ENCODE measurements at places on chromosomes 1 and 21.
A peak's percentile ranks its signal among the peaks of the same experiment; 100 is the strongest.

GRCh38 chr1:93609536-93609935, 72.1 kb downstream of the BCAR3 start:
- no peak for DNase-seq

DNA sequence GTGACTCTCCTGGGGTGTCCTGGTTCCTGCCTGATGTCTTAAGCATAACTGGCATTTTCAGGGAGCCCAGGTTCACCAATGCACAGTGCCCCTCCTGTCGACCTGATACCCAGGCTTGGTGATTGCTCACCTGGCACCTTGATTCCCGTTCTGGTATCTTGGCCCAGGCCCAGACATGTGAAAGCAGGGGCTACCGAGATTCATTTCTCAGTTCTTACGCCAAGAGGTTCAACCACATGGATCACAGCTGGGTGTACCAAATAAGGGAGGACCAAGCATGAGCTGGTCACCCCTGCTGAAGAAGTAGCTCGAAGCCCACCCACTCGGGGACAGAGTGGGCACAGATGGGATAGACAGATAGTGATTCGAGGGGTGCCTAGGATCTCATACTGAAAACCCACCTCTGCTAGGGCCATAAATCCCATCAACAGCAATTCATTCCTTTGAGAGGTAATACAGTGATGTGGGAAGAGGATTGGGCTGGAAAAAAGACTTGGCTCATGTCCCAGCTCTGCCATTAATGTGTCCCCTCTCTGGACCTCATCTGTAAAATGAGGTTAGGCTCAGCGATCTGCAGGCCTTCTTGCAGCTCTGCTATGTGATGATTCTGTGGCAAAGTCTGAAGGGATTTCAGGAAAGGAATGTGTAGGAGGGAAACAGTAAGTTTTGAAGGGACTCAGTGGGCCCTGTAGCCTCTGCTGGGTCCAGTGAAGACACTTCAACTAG, 2.7 kb downstream of the EPHX1 start:
- no peak for DNase-seq

- DNase-seq, result peak; percentile 79
Observed at GRCh38 chr21:42337830-42338728, 12.7 kb downstream of the TFF2 start.

DNA sequence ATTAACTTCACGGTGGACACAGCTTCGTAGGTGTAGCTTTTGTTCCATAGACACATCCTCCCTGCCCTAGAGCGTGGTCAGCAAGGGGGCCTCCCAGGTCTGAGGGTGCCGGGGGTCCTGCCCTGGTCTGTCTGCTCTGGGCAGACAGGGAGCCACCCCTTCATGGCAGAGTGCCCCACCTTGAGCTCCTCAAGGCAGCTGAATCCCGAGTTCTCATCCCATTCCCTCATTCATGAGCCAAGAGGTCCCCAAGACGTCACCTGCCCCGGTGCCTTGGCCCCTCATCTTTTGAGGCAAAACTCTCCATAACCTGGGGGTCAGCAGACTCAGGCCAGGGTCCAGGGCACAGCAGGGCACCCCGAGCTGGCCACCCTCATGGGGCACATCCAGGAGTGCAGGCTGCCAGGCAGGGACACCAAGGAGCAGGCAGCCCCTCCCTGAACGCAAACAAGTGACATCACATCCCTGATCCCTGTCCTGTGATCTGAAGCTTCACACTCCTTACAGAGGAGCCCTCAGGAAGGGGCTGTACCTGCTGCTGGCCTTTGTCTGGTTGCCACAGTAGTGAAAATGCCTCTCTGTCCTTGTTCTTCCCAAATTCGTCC, 23.3 kb downstream of the UBASH3A start:
- DNase-seq, result no peak

DNA sequence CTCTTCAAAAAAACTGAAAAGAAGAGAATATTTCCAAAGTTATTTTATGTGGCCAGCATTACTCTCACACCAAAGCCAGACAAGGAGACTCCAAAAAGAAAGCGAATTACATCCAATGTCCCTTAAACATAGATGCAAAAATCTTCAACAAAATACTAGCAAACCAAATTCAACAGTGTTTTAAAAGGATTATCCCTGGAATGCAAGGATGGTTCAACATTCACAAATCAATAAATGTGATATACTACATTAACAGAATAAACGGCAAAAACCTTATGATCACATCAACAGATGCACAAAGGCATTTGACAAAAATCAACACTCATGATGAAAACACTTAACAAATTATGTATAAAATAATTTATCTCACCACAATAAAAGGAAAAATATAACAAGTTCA, 207.8 kb downstream of the DENND1B start:
- DNase-seq, result no peak

- DNase-seq, result no peak
Observed at GRCh38 chr1:197675583-197676208, 99.6 kb downstream of the DENND1B start.

DNA sequence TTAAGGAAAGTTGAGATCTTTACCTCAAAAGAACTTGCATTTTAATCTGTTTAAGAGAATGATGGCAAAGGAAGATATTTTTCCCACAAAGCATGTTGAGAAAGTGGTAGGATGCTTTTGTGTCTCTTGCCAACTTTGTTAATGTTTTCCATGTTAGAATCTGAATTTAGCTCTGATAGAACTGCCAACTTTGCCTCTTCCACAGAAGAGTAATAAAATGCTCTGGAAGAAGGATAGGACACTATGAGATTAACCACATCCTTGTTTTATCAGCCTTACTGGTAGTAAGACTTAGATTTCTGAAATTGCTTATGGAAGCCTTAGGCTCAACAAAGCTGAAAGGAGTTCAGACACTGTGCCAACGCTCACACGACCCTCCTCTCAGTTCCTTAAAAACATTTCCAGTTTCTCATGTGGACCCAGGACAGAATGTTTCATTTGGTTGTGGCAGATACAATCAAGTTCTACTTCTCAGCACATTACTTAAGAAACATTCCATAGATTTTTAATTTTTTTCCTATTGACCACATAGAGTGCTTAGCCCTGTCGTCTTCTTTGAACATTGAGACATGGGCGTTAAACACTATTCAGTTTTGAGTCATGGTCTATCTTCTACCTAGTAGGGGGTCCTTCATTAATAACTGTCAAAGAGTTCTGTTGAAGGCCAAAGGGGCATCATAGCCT, 59.0 kb downstream of the MTR start:
- no peak for DNase-seq

GRCh38 chr21:25809013-25809412, 74.2 kb downstream of the GABPA start:
- DNase-seq, result no peak

DNA sequence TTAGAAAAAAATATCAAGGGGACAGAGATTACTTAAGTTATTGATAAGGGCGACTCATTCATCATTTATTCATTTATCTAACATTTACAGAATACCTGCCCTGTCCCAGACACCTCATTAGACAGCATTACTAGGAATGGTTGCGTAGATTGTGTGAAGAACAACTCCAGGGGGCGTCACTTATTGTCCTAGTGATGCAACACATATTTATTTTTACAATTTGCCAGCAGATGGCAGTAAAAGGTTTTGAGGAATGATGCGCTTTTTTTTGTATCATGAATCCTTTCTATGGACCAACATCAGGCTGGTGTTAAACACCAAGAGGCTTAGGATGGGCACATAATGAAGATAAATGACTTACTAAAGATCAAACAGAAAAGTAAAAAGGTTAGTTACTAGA, 5.5 kb downstream of the NCAM2 start:
- DNase-seq, result no peak

GRCh38 chr1:88935522-88936222, 44.3 kb upstream of the GTF2B start:
- DNase-seq, result no peak

All from activated CD4-positive, alpha-beta T cell treated with anti-CD3 and anti-CD28 coated beads for 1 hour (primary cell).